ENCODE measurements at places on chromosomes 13 and 19. TPM values are rescaled to one million over a fixed set of nuclear protein-coding genes. Genes with fewer than 3 reads are reported as not detected.

The LILRA2 gene
- total RNA-seq: not detected

The KIR3DL1 gene
- total RNA-seq: not detected

The KLK4 gene
- total RNA-seq: not detected

DNA sequence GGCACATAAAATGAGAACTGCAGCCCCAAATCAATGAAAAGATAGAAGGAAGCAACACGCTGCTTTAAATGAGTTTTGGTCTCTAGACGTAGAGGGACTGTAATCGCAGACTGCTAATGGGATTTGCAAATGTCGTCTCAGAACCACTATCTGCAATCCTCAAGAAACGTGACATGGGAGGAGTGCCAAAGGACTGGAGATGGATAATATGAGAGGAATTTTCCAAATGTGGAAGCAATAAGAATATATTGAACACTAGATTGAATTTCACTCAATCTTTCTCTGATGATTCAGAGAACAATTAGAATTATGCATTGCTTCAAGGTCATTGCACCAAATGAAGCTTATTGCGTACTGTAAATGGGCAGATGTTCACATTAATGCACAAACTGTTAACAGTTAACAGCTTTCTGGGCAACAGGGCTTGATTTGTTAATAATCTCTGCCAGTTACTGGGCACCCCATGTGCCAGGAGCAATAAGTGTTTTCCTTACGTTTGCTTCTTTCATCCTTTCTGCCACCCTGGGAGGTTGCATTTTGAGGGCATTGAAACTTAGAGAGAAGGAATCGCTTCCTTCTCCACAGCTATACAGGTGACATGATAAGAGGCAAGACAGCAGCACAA, 62.8 kb upstream of the WASF3 start:
- DNase-seq: no peak

DNA sequence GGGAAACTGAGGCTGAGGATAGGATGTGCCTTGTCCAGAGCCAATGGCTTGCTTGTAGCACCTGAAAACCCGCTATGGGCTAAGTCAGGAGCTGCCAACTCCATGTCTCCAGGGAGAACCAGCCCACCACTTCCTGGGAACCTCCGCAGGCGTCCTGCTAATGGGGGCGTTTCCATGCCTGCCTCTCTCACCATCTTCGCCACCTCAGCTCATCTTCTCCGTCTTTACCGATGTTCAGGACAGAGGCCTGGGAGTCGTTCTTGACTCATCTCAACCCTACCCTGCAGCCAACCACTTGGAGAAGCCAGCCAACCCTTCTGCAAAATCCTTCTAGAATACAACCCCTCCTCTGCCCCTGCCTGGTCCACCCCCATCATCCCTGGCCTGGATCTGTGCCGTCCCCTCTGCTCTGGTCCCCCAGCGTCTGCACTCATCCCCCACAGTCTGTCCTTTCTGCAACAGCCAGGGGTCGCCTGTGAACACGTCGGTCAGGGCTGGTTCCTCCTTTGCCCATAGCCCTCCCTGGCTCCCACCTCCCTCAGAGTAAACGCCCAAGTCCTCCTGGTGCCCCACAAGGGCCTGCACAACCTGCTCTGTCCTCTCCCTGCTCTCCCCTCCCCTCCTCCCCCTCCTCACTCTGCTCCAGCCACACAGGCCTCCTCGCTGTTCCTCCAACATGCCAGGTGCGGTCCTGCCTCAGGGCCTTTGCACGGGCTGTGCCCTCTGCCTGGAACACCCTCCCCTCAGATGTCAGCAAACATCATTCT, 31.0 kb downstream of the PTPRS start:
- no peak for DNase-seq

GRCh38 chr19:12052497-12053169, at the start of gene ZNF878:
ZNF878 (minus strand) TSS chr19:12052961; CDS start chr19:12052801, 160 bp downstream.
- DNase-seq: peak; percentile 81
